Renal cortical epithelial cell (primary cell): ENCODE measurements at places on chromosomes 3 and 15. TPM values are rescaled to one million over a fixed set of nuclear protein-coding genes. Genes with fewer than 3 reads are reported as not detected.

GRCh38 chr3:54578417-54578816 lies 349.4 kb downstream of the LRTM1 start:
- DNase-seq: peak; percentile 41

The ANKUB1 gene
- not detected in 2 replicates for total RNA-seq

The ACAD11 gene
- 34.6 and 81.0 TPM in 2 replicates for total RNA-seq

GRCh38 chr3:186280737-186281136 lies 81.3 kb downstream of the DGKG start:
- no peak for DNase-seq

DNA sequence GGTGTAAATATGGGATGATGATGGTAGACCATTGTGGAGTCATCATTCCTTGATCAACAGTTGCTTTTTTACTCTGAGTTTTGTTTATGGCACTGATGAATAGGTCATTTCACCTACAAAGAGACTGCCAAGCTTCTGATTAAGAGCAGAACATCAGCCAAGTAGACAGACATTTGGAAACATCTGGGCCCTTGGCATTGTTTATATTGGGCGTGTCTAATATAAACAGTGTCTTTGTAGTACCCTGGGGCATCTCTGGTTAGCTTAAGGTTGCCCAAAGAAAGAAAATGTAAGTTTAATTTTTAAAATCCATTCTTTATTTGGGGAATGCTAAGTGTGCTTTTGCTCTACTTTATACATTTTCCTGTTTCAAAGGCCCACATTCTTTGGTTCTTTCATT lies 377.0 kb downstream of the FEZF2 start:
- DNase-seq: no peak

DNA sequence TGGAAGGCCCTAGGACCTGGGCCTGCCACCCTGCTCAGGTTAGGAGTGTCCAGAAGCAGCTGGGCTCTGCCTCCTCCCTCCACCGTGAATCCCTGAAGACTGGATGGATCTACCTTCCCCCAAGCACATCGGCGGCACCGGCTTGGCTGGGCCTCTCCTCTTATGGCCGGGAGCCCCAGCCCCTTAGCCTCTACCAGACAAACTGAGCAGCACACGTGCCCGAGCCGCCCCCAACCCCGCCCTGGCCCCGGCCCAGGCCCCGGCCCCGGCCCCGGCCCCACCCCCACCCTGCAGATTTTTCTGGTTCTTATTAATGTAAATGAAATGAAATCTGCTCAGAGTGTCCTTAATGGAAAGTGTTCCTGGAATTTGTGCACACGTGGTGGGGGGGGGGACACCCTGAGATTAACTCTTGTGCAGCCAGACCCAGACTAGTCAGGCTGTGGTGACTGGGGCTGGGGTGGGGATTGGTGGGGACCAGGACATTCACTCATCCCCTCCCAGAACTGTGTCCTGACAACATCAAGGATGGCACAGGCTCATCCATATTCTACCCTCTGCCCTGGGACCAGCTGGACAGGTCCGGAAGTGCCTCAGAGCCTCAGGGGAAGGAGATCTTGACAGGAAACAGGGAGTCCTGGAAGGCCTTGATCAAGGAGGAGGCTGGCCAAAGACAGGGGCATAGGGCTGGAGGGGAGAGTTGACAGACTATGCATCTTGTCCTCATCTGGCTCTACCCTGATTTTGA lies 30.9 kb upstream of the SEMA3F start:
- no peak for DNase-seq

The FBN1 gene
- total RNA-seq: 353 and 808 TPM in 2 replicates

The GATA2 gene
- total RNA-seq: 1.6 and 4.3 TPM in 2 replicates

The TMEM266 gene
- not detected in 2 replicates for total RNA-seq

DNA sequence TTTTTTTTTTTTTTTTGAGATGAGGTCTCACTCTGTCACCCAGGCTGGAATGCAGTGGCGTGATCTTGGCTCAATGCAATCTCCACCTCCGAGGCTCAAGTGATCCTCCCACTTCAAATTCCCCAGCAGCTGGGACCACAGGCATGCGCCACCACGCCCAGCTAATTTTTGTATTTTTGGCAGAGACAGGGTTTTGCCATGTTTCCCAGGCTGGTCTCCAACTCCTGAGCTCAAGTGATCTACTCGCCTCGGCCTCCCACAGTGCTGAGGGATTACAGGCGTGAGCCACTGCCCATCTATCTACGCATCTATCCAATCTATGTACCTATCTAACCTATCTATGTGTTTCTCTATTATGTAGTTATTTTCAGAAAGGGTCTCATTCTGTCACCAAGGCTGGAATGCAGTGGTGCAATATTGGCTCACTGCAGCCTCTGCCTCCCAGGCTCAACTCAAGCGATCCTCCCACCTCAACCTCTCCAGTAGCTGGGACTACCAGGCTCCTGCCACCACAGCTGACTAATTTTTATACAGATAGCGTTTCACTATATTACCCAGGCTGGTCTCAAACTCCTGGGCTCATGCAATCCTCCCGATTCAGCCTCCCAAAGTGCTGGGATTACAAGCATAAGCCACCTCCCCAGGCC lies 20.2 kb upstream of the GPX1 start:
- DNase-seq: no peak

DNA sequence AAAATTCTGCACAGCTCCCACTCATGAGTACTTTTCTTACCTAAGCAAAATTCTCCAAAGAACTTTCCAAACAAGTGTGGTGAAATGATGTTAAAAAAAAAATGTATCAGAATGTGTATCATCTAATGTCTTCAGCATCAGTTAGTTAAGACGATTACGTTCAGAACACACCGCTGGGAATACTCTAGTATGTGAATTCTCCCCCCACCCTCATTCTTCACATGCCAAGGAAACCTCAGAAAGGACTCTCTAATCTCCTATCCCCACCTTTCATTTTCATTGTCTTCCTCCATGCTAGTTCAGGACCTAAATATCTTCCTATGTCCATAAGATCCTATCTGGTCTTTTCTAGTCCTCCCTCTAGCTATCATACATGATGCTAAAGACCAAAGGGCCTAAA lies 457.4 kb downstream of the SHQ1 start:
- DNase-seq: no peak

The TMEM212 gene
- not detected in 2 replicates for total RNA-seq

GRCh38 chr3:30226601-30227151 lies 379.7 kb upstream of the TGFBR2 start:
- no peak for DNase-seq

DNA sequence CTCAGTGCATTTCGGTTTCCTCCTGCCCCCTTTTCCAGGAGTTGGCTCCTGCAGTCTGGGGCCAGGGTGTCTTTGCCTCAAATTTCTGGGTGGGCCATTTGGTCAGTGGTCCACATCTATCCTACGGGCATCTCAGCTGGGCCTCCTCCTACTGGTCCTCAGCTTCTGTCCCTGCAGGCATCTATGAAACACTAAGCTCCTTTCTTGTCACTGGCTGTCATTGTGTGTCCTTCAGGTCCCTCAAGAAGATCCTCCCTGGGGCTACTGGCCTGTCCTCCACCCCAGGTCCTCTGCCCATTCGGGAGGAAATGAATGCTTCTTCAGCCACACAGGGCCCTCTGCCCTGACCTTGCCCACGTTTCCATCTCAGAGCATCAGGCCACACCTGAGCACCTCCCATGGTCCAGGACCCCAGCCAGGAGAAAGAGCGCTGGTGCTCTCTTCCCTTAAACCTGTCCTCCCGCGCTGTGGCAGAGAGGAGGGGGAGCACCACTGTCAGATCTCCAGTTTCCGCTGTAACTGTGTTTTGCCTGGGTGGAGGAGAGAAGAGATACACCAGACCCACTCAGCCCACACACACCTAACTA lies 1.8 kb downstream of the PRR23E start:
- no peak for DNase-seq

GRCh38 chr3:125051715-125052581 lies 3.8 kb downstream of the HEG1 start:
- DNase-seq: peak; percentile 31

DNA sequence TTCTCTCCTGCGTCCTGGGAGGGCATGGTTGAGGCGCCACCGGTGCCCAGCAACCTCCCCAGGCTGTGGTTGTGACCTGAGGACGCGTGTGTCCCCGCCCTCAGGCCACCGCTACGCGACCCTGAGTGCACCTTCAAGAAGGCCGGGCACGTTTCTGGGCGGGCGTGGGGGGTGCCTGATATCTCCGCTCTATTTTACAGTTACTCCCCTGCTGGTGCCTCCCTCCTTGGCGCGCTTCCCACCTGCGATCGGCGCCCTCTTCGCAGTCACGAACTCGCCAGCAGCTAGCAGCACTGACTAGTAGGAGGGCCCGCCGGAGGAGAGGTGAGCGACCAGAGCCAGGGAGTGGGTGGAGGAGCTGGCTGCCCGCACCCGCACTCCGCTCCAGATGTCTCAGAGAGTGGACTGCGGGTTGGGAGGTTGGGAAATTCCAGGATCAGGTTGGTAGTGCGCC lies 43.2 kb upstream of the POLG start:
- no peak for DNase-seq

GRCh38 chr3:39114456-39114855 lies 7.0 kb downstream of the TTC21A start:
- DNase-seq: no peak

- DNase-seq: no peak
These were observed 449.7 kb downstream of the FOXP1 start for GRCh38 chr3:71133865-71134264.

DNA sequence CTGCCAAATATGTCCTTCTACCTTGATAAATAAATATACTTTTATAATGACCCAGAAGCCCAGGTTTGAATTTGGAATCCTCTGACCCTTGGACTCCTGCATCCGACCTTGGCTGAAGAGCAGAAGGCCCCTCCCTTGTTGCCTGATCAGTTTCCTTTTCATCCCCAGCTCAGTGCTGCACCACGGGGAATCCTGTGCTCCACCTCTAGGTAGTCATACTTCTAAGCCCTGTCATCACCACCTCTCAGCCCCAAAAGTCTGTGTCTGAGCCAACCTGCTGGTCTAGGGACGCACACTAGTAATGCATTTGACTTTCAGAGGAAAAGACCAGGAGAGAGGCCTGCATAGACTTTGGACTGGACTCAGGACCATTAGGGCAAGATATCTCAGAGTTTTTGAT lies 310.6 kb downstream of the NLGN1 start:
- DNase-seq: no peak

- peak; percentile 63 for DNase-seq
These were observed 266.1 kb downstream of the SLC9A9 start for GRCh38 chr3:143581972-143582722.

- DNase-seq: no peak
These were observed 155.4 kb upstream of the CCDC54 start for GRCh38 chr3:107221856-107222255.

DNA sequence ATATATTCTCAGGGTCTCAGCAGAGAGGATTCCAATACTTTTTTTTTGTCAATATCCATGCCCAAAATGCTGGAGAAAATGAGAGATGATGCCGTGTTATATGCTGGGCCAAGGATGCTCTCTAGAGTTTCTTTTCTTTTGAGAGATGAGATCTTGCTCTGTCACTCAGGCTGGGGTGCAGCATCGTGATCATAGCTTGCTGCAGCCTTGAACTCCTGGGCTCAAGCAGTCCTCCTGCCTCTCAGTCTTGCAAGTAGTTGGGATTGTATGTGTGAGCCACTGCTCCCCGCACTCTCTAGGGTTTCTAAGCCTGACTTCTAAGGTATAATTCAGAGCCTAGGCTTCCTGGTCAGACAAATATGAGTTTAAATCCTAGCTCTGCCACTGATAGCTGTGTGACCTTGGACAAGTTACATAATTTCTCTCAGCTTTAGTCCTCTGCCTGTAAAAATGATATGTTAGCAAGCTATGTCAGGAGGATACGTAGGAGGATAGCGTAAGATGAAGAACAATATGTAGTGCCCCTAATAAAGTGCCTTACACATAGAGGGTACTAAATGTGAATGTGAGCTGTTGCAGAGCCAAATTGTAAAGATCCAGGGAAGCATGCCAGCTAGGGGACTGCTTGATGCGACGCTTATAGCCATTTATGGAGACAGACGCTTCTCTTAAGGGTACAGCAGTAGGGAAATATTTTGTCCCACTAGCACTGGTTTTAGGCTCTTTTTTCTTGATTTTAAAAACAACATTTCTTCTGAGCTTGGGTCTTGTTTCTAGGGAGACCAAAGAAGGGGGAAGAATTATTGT lies 7.4 kb downstream of the STARD9 start:
- DNase-seq: no peak

- no peak for DNase-seq
These were observed 6.8 kb upstream of the LRRN1 start for GRCh38 chr3:3792391-3792790.

The STRIT1 gene
- not detected in 2 replicates for total RNA-seq

- no peak for DNase-seq
These were observed 12.7 kb downstream of the CD200 start for GRCh38 chr3:112345681-112346080.

DNA sequence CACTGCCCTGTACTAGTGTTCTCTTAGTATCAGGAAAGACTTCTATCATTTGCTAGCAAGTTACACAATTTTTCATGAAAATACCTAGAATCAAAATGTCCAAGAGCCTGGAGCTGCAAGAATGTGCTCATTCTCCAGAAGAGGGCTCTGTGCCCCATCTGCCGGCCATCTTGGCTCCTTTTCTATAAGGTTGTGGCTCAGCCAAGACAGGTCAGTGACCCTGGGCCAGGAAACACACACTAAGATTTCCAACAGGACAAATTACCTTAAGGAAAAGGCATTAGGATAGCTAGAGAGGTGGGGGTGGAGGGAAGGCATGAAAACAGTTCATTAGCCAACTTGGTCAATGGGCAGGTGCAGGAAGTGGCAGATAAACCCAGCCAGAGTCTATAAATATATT lies 20.7 kb downstream of the TIMP4 start:
- DNase-seq: peak; percentile 37

DNA sequence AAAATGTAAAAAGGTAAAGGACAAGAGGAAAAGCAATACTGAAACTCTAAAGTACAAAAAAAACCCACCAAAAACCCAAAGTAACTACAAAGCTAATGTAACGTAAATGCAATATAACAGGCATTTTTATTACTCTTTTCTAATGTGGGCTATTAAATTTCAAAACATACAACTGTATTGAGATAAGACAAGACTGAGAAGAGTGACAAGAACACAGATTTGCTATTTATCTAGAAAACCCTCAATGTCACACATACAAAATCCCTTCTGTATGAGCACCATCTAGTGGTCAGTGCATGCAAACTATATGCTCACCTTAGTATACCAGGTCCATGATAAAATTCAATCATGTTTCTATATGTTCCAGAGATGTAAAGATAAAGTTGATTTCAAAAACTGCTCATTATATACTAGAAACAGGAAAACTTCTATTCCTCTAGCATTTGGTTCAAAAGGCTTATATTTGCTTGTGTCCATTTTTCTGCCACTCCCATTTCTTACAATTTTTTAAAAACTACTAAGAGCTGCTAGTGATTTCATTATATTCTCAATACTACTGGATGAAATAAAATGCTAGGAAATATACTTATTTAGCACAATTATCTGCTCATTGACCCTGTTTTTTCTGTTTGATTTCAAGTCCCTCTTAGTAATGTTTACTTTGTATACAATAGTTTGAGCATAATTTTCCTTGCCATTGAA lies 111.4 kb downstream of the DLG1 start:
- peak; percentile 71 for DNase-seq

DNA sequence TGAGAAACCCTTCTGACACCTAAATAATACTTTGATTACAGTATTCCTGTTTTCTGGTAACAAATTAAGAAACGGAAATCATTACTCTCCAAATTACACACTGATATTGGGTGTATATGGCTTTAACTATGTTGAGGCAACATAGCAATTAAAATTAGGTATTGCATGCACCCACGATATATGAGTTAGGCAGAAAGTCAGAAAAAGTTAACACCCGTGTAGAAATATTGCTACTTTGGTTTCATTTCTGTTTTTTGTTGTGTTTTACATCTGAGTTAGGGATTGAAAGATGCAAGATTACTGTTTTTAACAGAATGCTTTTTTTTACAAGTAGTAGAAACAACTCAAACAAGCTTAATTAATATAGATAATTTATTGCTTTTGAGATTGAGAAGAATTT lies 327.8 kb downstream of the GBE1 start:
- no peak for DNase-seq

The P2RY1 gene
- total RNA-seq: 0.05 and 0.17 TPM in 2 replicates

The ECE2 gene
- not detected in 2 replicates for total RNA-seq
